GM13976 (cell line): ENCODE measurements at places on chromosomes 12 and 14.

DNA sequence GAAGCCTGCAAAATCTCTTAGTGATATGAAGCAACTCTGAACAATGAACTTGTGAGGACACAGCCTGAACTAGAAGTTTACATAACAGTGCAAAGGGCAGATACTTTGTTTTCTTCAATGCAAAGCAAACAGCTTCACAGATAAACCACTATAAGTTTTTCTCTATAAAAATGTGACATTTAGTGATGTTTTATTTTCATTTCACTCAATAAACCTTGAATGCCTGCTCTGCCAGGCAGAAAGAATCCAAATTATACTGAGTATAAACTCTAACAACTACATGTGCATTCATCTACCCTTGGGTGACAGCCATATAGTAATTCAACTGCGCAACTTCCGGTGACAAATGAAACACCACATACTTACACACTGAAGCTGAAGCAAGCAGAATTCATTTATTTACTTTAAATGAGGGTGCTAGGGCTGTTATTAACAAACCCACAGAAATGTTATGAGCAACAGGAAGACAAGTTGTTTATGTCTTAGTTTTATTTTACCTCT is 10.3 kb downstream of the DCP1B start:
- DNase-seq = no peak

DNA sequence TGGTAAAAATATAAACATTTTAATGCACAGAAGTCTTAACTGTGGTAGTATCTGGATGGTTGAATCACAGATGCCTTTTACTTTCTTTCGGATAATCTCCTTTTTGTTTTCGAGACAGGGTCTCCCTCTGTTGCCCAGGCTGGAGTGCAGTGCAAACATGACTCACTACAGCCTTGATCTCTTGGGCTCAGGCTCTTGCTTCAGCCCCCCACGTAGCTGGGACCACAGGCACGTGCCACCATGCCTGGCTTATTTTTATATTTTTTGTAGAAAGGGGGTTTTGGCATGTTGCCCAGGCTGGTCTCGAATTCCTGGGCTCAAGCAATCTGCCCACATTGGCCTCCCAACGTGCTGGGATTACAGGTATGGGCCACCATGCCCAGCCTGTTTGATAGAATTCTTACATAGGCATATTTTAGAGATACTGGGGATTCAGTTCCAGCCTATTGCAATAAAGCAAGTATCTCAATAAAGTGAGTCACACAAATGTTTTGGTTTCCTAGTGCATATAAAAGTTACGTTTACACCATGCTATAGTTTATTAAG is 99.2 kb downstream of the SNAPC1 start:
- no peak for DNase-seq

GRCh38 chr12:45458238-45458637 is 242.3 kb downstream of the ANO6 start:
- DNase-seq = no peak

GRCh38 chr12:67430708-67431335 is 161.7 kb downstream of the CAND1 start:
- DNase-seq = no peak

DNA sequence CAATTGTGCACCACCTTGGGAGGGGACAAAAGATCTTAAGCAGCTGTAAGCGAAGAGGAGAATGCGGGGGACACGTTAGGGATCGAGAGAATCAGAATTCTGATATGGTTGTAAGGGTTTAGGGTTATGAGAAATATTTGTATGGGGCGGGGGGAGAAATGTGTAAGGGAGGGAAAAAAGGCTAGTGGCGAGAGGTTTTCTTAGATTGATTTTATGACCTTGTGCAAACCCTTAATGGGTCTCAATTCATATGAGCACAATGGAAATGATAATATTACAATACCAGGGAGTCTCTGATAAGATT is 396 bp downstream of the NDUFA9 start:
- no peak for DNase-seq

DNA sequence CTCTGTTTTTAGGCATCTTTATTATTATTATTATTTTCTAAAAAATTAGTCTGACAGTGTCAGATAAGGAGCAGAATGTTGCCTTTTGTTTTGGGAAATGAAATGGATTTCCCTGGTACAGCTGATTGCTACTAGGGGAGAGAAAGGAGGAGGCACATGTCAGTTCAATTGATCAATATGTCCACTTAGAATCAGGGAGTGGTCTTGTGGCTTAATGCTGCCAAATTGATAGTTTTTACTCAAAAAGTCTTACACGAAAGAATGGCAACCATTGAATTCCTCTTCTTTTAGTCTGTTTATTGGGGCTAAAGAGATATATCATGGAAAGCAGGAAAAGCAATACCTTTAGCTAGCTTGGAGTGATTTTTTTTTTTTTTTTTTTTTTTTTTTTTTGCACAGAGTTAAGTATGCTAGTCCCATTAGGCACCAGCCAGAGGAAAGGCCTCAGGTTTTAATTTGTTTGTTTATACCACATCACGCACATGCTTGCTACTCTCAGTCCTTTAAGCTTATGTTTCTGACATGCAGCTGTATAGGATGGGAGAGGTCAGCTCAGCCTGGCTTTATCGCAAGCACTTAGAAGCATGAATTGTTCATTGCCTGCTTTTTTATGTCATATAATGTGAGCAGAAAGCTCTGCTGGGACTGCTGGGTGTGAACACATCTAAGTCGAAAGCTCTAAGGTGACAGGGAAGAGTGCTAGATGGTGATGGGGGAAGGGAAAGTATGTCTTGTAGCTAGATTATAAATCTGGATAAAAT is 1.4 kb downstream of the AKAP6 start:
- DNase-seq = no peak

DNA sequence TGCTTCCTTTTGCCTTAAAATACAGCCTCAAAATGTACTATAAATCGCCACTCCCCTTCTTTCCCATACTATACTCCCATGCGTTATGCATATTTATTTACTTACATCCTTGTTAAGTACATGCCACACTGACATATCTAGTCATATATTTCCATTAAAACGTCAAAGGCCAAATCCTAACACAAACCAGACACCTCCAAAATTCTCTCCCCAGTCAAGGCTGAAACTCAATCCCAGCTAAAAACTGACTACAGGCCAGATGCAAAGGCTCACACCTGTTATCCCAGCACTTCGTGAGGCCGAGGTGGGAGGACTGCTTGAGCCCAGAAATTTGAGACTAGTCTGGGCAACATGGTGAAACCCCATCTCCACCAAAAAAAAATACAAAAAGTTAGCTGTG is 5.7 kb upstream of the CAND1 start:
- no peak for DNase-seq
